ENCODE measurements at places on chromosomes 3 and 15.

DNA sequence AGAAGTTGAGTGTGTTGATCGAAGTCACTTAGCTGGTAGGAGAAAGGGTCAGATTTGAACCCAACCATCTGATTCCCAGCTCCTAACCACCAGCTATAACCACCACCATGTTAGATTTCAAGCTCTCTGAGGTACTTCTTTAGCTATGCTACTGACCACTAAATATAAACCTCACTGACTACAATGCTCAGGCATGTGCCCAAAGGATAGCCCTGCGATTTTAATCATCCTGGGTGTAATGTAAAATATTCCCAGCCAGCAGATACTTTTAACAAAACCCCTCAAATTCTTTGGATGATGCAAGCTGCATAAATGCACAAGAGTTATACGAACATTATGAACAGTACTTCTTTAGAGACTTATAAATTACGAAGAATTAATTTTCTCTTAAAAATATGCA is 115.2 kb upstream of the TSC22D2 start:
- DNase-seq, result no peak

GRCh38 chr15:39270934-39271333 is 309.9 kb upstream of the THBS1 start:
- DNase-seq, result peak; percentile 94

DNA sequence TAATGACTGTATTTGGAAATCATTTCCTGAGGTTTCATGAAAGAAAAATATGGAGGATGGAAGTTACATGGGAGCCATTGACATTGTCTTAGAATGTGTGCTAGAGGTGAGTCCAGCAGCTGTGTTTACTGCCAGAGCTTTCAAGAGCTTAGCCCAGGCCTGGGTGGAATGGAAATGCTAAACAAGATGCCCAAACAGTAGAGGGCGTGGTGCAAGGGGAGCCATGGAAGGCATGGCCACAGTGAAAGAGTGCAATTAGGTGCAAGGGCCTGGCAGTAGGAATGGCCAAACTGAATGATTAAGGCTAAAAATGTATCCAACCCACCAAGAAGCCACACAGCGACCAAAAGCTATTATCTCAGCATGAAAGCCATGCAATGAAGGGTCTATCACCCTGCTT is 257.7 kb upstream of the NR2F2 start:
- DNase-seq, result no peak

DNA sequence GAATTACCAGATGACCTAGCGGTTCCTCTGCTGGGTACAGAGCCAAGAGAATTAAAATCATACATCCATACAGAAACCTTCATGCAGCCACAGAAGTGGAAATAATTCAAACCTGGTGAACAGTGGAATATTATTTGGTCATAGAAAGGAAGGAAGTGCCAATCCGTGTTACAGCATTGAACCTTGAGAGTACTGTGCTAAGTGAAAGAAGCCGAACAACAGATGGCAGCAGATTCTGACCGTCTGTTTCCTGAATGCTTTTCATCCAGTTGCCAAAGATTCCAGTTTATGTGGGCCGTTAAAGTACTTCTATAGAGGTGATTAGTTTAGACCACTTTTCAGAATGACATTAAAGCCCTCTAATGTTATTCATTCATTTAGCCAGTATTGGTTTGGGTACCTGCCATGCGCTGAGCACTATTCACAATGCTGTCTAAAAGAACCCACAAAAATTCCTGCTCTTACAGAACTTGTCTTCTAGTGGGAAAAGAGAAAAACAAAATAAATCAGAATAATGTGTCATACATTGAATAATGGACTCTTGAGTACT is 45.8 kb upstream of the SENP5 start:
- no peak for DNase-seq

- DNase-seq, result peak; percentile 93
These were observed 115.7 kb upstream of the P2RY1 start for GRCh38 chr3:152719264-152719663.

DNA sequence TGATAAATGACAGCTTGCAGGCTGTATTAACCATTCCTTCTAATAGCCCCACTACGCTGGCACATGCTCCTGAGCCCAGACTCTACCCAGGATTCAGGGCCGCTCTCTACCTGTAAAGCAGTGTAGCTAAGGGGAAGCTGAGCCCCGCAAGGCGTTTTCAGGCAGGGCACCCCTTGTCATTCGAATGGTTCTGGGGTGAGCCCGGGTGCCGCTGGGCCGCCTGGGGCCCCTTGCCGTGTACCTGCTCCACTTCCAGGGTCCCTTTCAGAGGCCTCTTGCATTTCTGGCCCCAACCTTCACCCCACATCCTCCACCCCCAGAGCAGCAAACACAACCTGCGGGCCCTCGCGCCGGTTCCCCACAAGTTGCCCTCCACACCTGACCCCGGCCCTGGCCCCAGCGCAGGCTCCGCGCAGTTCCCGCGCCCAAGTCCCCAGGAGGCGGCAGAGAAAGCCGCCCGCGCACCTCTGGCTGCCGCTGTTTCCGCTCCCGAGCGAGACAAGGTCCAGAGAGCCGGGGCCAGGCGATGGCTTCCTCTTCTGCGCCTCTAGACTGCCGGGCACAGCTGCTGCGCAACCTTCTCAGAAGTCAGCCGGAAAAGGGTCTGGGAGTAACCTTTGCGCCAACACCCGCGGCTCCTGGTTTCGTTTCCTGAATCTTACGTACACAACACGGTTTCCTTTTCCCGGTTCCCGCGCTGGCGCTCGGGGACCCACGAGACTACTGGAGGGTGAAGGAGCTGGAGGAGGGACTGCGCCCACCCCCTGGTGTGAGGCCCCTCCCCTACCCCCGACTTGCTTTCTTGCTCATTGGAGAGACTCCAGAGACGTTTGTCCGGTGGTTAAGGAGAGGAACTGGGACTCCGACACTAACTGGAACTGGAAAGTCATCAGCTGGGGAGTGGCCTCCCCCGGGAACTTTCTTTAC is at the start of gene PLSCR1:
TSS of gene PLSCR1 (minus strand) at position 606 of the 927 bp plus-strand sequence. CDS start 8,055 bp downstream, outside the sequence.
- DNase-seq, result peak; percentile 86

DNA sequence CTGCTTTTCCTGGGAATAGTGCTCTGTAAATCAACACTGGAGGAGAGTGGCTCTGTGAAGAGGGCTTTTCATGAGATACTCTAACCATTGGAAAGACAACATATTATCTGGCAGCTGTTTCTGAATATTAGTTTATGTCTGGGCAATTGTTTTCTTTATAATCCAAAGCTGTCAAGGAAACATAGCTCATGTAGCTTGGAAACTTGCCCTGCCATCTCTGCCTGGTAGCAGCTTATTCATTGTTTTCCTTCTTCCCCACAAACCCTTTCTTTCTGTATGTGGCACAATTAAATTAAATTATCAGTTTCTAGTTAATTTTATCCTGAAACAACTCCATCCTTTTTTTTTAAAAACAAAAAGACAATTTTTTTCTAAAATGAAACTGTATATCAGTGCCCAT is 160.0 kb downstream of the EDEM1 start:
- DNase-seq, result no peak

DNA sequence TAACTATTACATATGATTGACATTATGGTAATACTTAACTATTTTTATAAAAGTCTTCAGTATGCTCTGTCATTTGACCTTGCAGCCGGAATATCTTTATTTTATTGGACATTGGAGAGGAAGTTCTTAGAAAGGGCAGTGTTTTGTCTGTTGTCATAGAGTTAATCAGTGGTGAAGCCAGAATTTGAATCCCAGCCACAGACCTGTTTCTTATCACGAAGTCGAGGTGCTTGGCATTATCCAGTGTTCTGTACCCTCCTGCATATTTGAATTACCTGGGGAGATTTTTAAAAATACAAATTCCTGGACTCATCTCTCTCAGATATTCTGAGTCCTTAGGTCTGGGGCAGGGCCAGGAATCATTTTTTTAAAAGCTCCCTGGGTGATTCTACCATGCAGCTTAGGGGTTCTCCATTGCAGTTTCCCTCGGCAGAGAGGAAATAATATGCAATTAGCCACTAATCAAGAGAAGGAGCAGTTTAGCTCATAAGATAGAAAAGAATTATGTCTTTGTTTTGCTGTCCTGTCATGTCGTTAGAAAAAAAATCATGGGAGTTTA is 195.6 kb upstream of the CFAP20DC start:
- DNase-seq, result no peak

GRCh38 chr3:187185759-187186158 is 11.5 kb upstream of the RTP1 start:
- no peak for DNase-seq

- DNase-seq, result no peak
These were observed 24.0 kb downstream of the RMDN3 start for GRCh38 chr15:40731034-40731433.

DNA sequence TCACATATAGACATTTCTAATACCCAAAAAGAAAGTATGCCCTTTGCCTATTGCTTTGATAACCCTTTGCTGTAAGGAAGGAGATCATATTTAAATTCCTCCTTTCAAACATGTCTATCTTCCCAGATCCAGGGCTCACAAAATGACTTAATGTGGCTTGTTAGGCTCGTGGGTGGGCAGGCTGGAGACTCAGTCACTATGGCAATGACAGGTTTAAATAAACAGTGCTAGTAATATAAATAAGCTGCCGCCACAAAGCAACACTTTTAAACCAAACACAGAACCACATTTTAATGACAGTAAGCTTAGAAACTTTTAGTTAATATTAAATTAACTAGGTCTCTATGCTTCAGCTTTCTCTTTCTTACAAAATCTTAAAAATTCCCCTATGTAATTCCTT is 616.0 kb upstream of the NAALADL2 start:
- DNase-seq, result no peak

- no peak for DNase-seq
These were observed 195.0 kb downstream of the RBMS3 start for GRCh38 chr3:29475854-29476253.

DNA sequence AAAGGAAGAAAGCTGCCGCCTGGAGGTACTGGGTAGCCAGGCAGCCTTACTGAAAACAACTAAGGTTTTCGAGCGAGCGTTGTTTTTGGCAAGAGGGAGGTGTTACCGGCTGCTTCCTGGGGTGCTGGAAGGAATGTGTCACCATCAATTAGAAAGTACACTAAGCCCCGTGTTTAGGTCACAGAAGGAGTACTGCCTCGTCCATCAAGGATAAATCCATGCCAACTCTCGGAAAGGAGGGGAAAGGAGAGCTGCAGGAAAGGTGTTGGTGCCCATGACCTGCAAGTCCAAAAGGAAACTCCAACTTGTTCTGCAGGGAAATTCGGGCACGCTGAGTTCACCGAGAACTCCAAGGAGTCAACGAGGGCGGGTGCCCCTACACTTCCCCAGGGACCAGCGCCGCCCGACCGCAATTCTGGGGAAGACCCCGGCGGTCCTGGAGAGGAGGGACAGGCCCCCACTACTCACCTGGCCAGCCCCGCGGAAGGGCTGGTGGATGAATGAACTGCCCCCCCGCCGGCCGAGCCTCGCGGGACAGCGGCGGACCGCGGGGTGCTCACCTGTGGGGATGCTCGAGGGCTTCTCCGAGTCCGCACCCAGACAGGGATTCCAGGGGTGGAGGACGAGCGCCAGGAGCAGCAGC is 542 bp downstream of the PLOD2 start:
- DNase-seq, result peak; percentile 76

GRCh38 chr15:25372298-25372697 is 66.5 kb downstream of the UBE3A start:
- peak; percentile 25 for DNase-seq

DNA sequence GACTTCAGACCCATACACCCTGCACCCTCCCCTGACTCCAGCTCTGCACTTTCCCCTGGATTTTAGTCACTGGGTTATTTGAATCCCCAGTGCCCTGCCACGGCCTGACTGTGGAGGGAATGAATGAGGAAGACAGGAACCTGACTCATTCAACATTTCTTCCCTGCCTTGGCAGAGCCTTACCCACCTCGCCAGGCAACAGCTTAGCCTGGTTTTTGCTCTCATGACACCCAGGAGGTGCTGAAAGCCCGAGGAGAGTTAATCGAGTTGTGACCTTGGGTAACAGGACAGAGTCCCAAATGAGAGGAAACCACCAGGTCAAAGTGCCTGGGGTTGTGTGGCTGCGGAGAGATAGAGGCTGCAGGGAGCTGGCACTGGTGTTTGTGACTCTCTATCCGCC is 128.3 kb downstream of the SMAD6 start:
- peak; percentile 86 for DNase-seq

GRCh38 chr15:43808960-43809678 is 8.7 kb downstream of the HYPK start:
- no peak for DNase-seq

GRCh38 chr3:14791343-14791945 is 27.3 kb upstream of the FGD5 start:
- DNase-seq, result peak; percentile 41
